ENCODE measurements at places on chromosomes 5 and 9.

DNA sequence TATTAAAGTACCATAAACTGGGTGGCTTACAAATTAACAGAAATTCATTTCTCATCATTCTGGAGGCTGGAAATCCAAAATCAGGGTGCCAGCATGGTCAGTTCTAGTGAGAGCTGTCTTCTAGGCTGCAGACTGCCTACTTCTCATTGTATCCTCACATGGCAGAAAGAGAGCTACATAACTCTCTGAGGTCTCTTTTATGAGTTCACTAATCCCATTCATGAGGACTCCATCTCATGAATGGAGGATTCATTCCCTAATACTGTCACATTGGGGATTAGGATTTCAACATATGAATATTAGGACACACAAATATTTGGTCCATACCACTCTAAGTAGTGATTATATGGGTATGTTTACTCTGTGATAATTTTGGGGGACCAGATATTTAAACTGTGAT lies 84.0 kb downstream of the ERP44 start:
- no peak for DNase-seq

DNA sequence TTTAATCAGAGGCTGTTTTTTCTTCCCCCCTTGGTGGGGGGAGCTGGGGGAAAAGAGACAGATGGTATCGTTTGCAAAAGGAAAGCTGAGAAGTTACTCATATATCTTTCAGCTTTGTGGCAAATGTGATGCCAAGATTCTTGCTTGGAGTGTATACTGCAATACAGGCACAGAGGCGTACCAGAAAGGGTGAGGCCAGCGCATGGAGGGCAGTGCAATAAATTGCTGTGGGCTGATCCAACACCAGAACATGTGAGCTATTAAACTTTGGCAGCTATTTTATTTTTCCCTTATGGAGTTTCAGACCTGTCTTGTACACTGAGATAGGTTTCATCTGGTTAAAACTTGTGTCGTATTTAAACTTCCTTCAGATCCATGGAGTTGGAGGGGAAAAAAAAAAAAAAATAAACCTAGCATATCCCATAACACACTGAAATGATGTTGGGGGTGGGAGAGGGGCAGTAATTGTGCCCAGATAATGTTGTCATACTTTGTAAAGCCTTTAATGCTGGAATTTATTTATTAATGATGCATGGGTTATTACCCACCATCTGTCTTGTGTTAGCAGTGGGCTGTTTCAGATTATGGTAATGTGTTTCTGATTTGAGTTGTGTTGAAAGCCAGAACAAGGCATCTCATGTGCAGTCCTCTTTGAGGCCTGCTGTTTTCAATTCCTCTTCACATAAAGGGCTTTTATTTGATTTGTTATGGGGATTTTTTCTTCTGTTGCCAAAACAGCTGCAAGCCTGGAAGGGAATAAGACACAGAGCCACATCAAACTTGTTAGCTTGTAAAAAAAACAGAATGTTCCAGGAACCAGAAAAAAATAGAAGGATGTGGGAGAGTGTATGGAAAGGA lies 891.3 kb downstream of the TLE1 start:
- no peak for DNase-seq

GRCh38 chr5:139903450-139903794 lies 107.8 kb downstream of the PSD2 start:
- DNase-seq, result no peak

DNA sequence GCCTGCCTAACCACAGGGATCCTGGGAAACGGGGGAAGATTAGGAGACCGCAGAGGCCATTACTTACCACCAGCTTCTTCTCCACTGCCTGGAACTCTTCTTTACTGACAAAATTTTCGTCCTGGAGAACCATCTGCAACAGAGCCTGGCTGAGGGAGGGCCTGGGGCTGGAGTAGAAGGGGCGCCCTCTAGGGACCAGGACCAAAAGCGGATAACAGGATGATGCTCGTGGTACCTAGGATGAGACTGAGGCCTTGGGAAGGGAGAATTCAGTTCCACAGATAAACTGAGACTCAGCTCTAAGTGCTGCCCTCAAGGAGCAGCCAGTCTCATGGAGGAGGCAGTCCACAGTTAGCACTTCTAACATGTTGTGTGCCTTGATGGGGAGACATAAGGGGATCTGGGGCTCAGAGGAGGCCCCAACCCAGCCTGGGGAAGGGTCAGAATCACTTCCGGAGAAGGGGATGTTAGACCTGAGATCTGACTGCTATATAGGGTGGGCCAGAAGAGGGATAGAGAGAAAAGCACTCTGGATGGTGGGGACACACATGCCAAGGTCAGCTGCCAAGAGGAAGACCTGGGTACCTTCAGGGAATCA lies 1.2 kb downstream of the SPATA24 start:
- DNase-seq, result no peak

GRCh38 chr5:6718718-6719117 lies 5.5 kb downstream of the TENT4A start:
- no peak for DNase-seq

GRCh38 chr9:9483175-9483574 lies 1129.6 kb downstream of the PTPRD start:
- no peak for DNase-seq

DNA sequence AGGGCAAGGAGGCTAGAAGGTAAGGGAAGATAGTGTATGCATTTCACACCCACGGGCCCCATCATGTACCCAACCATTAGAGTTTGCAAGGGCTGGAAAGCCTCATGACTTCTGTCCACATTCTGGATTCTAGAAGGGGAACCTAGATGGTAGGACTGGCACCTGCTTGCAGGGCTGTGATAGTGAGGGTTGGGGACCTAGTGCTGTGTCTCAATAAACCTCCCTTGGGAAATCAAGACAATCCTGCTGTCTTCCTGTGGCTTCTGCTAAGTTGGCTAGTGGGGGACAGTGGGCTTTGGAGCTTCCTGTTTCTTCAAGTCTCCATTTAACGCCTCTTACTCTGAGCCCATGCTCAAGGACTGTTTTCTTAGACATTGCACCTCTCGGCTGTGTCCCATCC lies 43.6 kb upstream of the SYNPO start:
- DNase-seq, result no peak

DNA sequence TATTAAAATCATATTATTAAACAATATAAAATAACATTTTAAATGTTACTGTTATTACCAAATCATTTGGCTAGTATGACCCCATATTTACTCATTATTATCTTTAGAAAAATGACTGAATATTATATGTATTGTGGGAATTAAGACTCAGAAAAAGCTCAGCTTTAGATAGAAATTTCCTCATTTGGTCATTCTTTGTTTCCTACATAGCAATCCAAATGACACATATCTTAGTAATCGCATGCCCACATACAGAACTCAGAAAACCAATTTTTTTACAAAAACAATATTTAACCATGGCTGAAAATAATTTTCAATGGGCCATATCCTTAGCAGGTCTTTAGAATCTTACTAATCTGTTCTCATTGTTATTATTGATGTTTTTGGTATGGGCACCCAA lies 53.8 kb upstream of the TSLP start:
- no peak for DNase-seq

GRCh38 chr9:87167161-87167560 lies 219.9 kb upstream of the GAS1 start:
- no peak for DNase-seq

DNA sequence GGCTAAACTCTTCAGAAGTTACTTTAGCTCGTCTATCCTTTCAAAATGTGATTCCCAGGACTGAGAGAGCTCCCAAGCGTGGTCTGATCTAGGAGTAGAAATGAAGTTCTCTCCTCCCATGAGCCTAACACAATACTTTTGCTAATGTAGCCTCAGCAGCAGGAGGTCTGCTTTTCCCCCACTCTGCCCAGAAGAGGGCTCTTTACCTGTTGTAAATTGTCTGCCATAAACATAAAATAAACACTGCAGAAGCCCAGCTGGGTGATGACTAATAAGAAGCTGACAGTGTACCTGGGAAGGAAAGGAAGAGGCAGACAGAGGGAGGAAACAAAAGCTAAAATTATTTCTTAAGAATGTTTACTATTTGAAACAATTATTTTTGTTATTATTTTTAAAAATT lies 15.4 kb downstream of the SLC36A3 start:
- DNase-seq, result no peak

DNA sequence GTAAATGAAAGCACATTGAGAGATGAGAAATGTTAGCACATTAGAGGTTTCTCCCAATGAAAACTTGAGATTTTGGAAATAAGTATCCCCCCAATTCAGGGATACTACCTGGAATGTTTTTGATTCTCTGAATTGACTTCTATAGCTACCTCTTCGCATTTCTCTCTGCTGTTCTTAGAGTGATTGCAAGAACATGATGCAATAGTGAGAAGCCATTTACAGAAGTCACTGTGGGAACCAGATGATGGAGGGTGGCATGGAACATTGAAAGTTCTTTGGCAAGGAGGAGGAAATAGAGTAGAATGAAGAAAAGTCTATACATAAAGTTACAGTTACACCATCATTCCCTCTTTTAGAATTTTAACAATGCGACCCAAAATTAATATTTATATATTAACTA lies 9.2 kb downstream of the NPR3 start:
- DNase-seq, result no peak

DNA sequence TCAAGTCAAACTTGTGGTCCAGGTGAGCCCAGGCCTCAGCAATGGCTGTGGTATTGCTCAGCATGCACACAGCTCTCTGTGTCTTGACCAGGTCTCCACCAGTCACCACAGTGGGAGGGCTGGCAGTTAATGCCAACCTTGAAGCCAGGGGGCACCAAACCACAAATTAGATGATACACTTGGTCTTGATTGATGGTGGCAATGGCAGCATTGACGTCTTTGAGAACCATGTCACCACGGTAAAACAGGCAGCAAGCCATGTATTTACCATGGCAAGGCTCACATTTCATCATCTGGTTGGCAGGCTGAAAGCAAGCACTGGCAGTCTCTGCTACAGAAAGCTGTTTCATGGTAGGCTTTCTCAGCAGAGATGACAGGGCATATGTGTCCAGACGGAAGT lies 40.0 kb downstream of the NIM1K start:
- DNase-seq, result no peak

- DNase-seq, result no peak
Measured at GRCh38 chr5:138724470-138725146, 28.6 kb upstream of the CTNNA1 start.

All from memory B cell (primary cell).